ENCODE measurements at places on chromosomes 16 and 17.

GRCh38 chr17:29561554-29562517 is 5.0 kb downstream of the ABHD15 start:
- DNase-seq: no peak

- no peak for DNase-seq
Measured at GRCh38 chr16:21600031-21600773, 825 bp downstream of the METTL9 start.

- no peak for DNase-seq
Measured at GRCh38 chr17:4738136-4739121, 1.2 kb upstream of the ZMYND15 start.

DNA sequence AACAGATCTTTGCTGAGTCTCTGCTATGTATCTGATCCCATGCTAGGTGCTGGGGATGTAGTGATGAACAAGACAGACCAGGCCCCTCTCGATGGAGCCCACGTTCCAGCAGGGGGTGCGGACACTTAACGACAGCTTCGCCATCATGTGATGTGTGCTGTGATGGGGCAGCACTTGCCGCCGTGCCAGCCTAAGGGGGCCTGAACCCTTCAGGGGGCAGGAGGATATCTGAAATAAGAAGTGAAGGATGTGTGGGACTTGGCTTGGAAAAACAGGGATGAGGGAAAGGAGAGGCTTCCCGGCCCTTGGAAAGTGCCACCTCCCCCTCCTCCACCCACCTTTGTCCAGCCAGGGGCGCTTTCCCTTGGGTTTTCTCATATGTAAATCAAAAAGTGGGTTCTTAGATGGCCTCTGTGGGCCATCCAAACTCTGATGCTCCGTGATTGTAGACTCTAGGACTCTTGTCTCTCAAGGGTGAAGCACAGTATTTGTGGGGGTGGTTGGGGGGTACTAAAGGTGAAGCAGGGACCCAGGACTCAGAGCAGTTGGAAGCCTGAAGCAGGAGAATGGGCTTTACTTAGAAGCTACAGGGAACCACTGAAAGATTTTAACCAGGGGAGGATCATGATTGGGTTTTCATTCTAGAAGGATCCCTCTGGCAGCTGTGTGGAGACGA is 4.0 kb upstream of the DLX3 start:
- DNase-seq: no peak

DNA sequence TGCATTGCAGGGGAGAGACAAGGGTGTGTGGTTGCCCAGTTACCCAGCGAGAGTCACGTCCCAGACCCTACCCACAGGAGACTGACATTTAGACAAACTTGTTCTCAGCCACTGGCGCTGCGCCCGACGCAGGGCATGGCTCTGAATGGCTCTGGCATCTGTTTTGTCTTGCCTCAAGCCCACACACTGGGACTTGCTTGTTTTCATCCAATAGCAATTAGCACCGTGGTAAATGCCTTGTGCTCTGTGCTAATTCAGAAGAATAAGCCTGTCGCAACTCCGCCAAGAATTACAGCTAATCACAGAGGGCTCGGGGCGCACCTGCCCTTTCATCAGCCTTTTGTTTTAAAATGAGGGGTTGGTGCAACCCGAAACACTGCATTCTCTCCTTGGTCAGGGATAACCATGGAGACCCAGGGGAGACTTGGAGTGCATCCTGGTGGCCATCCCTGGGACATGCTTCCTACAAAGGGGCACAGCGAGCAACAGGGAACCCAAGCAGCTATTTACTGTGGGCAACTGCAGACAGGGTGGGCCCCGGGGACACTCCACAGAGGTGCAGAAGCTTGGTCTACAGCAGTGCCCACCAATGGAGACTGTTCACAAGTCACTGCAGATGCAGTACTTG is 220.6 kb upstream of the ZFHX3 start:
- peak; percentile 18 for DNase-seq

GRCh38 chr16:86667035-86667434 is 88.7 kb downstream of the FOXL1 start:
- no peak for DNase-seq

DNA sequence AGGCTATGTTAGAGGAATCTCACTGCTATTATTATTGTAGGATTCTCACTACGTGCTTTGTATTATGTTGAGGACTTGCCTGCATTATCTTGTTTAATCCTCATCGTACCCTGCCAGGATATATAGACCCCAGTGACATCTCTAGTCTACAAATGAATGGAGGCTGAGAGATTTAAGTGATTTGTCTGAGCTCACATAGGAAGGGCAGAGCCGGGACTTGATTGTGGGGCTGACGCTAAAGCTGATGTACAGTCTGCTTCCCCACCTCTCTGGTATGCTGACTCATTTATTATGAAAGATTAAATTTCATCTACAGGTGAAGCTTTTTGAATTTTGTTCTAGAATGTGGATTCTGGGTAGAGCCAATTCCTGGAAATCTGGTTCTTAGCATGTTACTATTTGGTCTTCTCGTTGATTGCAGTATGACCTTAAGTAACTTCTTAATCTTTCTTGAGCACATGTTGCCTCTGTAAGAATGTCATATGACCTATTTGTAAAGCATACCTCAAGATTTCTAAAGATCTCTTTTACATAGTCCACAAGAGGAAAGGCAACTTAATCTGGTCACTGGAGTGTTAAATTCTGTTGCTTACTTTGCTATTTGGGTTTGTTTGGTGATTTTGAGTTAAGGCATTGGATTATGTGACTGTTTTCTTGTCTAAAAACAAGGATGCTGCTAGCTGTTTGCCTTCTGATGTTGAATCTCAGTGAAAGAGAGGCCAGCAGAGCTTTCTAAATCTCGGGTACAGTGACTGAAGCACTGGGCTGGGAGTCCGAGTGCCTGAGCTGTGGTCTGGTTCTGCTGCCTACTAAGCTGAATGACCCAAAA is 12.4 kb downstream of the METTL9 start:
- DNase-seq: no peak

DNA sequence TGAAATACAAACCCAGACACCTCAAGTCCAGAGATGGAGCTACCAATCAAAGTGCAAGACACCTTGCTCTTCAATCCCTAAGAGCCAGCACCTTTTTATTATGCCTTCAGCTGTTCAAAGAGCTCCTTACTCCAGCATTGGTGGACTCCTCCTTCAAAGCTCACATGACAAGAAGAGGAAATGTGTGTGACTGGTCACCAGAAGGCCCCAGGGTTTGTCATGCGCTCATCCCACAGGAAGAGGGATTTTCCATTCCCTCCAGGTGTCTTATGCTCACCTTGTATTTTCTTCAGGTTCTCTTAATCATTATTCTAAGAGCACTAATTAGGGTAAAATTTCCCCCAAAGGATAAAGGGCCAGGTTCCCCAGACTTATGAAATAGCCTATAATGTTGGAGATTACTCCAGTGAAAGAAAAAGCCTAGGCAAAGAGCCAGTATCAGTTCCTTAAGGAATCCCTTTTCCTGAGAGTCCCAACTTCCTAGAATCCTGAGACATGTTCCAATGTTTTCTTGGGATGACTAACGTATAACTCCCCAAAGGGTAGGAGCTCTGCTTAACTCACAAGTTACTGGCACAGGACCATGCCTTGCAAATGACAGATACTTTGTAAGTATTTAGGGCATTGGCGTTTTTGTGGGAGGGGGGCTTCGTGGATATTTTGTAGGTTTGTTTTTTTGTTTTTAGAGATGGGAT is 56.9 kb upstream of the SOX9 start:
- DNase-seq: no peak

DNA sequence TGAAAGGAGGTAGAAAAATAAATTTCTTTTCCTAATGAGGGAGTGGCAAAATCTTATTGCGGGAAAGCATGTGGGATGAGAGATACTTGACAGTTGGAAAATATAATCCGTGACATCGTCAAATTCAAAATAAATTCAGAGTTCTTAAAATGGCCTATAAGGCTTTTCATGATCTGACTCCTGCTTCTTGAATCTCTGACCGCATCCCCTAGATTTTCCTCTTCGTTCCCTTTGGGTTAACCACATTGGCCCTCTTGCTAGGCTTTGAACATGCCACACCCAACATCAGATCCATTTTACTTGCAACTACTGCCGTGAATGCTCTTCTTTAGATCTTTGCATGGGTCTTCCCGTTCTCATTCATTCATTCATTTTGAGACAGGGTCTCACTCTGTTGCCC is 50.1 kb downstream of the NF1 start:
- no peak for DNase-seq

DNA sequence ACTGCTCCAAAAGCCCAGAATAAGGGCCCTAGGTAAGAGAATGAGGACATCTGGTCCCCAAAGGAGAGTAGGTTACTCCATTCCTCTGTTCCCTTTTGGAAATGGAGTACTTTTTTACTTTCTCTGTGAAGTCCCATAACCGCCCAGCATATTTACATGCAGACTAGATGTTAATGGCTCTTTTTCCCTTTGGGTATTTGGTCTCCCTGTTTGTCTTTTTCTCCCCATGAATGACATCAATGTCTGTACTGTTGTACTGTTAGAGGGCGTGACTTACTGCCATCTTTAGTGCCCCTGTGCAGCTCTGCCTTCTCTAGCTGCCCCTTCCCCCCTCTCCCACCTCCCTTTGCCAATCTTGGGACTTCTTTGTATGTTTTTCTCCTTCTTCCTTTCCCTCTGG is 19.0 kb downstream of the GPR179 start:
- DNase-seq: no peak

GRCh38 chr17:28335959-28336871 is 654 bp downstream of the TNFAIP1 start:
- DNase-seq: peak; percentile 5

DNA sequence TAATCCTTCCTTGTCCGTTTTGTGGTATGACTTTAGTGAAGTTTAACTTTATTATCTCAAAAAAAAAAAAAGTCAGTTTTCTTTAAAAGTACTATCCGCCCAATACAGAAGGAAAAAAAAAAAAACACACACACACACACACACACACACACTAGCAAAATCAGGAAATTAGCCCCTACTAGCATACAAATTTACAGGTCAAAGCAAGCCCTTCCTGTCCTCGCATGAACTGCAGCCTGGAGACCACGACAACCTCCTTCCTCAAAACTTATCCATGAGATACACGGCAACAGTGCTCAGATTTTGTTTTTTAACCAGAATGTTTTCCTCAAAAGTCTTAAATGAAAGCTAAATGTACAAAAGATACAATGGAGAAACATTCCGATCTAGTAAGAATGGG is 16.2 kb downstream of the NCOR1 start:
- DNase-seq: no peak

DNA sequence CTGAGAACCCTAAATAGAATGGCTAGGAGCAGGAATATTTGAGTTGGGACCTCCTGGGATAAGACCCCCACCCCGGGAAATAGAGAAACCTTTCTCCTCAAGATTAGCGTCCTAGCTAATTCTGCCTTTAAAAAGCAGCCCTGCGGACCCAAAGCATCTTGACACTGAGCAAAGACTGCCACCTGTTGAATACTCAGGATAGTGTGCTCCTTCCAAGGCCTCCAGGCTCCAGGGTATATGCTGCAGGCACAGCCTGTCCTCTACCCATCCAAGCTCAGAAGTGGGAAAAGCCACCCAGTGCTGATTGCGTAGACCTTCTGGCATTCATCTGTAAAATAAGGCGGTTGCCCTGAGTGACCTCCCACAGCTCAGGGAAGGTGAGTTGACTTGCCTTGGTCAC is 456.2 kb upstream of the DYNLRB2 start:
- no peak for DNase-seq

- DNase-seq: no peak
Measured at GRCh38 chr16:12602811-12603698, 200.6 kb downstream of the CPPED1 start.

GRCh38 chr16:71775949-71776348 is 32.7 kb downstream of the AP1G1 start:
- no peak for DNase-seq

GRCh38 chr16:50036426-50036825 is 11.4 kb downstream of the CNEP1R1 start:
- DNase-seq: peak; percentile 43

- no peak for DNase-seq
Measured at GRCh38 chr16:29319726-29320125, 86.8 kb downstream of the NPIPB11 start.

DNA sequence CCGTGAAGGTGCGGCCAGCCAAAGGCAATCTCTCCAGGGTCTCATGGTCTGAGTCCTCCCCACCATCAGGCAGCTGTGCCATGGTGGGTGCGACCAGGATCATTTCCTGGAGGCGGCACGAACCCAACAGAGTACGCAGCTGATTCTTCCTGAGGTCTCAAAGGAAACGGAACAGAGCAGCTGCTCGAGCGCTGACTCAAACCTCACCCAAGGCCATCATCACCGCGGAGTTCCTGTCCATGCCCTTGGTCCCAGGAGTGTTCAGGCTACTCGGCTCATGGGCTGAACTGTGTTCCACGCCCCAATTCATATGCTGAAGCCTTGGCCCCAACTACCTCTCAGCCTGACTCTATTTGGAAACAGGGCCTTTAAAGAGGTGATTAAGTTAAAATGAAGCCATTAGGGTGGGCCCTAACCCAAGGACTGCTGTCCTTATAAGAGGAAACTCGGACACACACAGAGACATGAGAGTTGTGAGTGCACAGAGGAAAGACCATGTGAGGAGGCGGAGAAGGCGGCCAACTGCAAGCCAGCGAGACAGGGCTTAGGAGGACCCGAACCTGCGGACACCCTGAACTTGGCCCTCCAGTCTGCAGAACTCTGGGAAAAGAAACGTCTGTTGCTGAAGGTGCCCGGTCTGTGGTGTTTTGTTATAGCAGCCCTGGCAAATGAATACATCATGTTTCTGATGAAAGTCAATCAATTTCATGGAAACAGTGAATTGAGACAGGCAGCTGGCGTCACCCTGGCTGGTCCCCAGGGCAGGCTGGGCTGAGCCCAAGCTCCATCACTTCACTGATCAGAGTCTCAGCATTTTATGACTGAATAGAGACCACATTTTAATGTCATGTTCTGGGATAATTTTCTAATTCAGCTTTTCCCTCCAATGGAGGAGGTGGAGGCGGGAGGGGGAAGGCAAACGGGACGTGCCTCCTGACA is 13.7 kb downstream of the MXRA7 start:
- no peak for DNase-seq

- DNase-seq: no peak
Measured at GRCh38 chr16:28876019-28876659, 2.1 kb upstream of the ATP2A1 start.

DNA sequence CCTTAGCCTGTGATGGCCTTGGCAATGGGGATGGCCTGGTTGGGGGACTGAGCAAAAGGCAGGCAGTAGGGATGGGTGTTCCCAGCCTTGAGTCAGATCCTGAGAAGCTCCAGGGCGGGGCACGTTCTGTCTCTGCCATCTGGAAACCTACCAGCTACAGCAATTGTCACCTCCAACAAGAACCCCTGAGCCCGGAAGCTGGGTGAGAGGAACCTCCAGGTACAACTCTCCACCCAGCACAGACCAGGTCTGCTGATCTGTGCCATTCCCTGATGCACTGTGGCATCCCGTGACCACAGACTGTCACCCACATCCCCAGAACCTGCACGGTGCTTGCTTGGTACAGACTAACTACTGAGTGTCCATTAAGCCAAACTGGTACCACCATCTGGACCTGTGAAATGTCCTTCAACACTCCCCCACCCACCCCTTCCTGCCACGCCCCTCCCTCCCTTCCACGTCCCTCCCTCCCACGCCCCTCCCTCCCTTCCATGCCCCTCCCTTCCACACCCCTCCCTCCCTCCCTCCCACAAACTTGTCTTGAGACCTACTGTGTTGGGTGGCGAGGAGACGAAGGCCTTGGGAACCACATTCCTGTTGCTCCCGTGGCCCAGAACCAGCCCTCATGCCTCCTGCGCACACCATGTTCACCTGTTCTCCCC is 16.6 kb downstream of the MYO15B start:
- DNase-seq: no peak

Data from NCI-H2081 treated with DMSO at 0.1 percent for 48 hours (cell line).